ENCODE measurements at places on chromosomes 13 and 19.

GRCh38 chr13:92197669-92198068 lies 799.2 kb downstream of the GPC5 start:
- no peak for DNase-seq

DNA sequence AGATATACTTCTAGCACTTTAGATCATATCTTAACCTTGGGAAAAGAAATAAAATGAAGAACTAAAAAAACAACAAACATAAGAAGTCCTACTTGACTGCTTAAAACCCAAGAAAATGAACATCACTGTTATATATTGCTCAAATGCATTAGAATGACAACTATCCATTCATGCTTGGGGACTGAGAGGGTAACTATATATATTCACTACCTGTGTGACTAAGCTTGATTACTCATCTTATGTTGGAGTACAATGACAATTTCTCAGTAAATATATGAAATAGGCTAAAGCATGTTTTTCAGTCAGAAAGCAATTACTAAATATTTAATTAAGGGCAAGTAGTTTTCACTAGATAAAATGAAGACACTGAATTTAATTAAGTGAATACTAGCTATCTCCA lies 40.1 kb downstream of the ZC3H13 start:
- DNase-seq = no peak

- DNase-seq = peak; percentile 90
These were observed 103.1 kb downstream of the TNFRSF19 start for GRCh38 chr13:23673354-23673753.

GRCh38 chr19:43812688-43813087 lies 10.4 kb upstream of the LYPD5 start:
- no peak for DNase-seq

- no peak for DNase-seq
These were observed 287.0 kb downstream of the DCT start for GRCh38 chr13:94192431-94192975.

GRCh38 chr19:29014857-29015436 lies 198.0 kb downstream of the UQCRFS1 start:
- DNase-seq = no peak

DNA sequence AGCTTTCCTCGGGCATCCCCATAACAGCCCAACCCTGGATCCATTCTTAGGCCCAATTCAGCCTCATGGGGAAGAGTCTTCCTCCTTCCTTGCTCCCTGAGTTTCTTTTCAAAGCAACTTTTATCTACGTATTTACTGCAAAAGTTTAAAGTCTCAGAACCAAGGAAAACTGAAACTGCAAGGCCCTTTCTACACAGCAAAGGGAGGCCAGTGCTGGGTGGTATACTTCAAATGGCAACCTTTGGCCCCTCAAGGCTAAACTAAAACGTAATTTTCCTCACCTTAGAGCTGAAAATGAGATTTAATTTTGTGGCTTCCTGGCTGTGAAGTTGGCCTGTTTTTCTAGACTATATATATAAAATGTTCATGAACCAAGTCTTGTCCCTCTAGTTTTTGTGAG lies 5.6 kb downstream of the CDX2 start:
- no peak for DNase-seq

DNA sequence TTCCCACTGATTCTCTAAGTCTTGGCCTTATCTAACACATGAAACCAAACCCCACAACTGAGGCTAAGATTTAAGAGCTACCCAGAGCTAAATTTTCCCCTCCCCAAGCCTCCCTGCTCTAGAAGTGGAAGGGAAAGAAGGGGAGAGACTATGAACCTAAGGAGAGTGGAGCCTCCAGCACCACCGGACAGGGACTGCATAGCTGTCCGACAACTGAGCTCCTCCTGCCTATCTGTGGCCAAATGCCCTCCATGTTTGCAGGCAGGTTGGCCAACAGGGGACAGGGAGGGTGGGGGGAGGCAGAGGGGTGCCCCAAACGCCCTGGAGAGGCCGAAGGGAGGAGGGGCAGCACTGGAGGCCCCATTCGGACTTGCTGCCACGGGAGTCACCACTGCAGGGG lies 6.0 kb upstream of the NAPA start:
- DNase-seq = no peak

GRCh38 chr13:85638265-85638664 lies 161.0 kb downstream of the SLITRK6 start:
- DNase-seq = no peak

DNA sequence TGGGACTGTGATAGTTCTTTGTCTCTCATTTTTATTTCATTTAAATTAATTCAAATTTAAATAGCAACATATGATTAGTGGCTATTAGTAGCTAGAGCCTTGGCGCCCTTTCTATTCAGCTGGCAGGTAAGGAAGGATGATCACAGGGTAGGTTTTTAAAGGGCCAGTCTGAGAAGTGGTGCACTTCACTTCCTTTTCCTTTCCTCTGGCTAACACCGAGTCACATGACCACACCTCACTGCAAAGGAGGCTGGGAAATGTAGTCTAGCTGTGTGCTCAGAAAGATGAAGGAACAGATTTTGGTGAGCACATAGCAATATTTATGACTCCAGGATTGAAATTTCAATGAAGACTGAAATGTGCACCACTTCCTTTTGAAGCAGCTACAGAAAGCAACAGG lies 128.7 kb downstream of the TSHZ3 start:
- no peak for DNase-seq

All from astrocyte of the hippocampus (primary cell).